Calu3 (cell line): ENCODE measurements at places on chromosomes 12 and 14. TPM values are rescaled to one million over a fixed set of nuclear protein-coding genes. Genes with fewer than 3 reads are reported as not detected.

- no peak overlapping the region for H3K4me3 ChIP-seq
- peaks cover 20% of the 10 kb centered on the region for H3K4me1 ChIP-seq
- H3K36me3 ChIP-seq, result peaks cover 56% of the 10 kb centered on the region
- no peak for DNase-seq
- H3K27me3 ChIP-seq, result no peaks in the 10 kb centered on the region
- no peak overlapping the region for H3K27ac ChIP-seq
Measured at GRCh38 chr12:7134396-7135166, 4.4 kb downstream of the CLSTN3 start.

Gene ADAM20
- total RNA-seq, result 1.3 and 1.8 TPM in 2 replicates

Gene CMAS
- total RNA-seq, result 35.6 and 40.1 TPM in 2 replicates

DNA sequence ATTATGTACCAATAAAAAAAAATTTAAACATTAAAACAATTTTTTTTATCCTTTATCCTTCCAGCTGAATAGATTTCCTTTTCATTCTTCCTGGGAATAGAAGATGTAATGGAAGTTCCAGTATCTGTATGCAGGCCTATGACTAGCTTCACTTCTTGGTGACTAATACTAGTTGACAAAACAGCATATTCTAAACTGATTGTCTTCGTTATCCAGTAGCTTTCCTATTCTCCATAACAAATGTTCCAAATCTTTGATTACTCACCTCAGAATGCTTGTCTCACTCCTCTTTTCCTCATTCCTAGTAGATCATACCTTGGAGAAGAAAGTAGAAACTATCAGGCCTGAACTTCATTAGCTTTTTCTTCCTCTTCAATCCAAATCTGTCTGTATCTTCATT lies 70.7 kb downstream of the PLEKHA5 start:
- DNase-seq, result no peak
- no peaks in the 10 kb centered on the region for H3K27me3 ChIP-seq
- no peaks in the 10 kb centered on the region for H3K36me3 ChIP-seq
- no peak overlapping the region for H3K27ac ChIP-seq
- H3K4me3 ChIP-seq, result no peak overlapping the region

DNA sequence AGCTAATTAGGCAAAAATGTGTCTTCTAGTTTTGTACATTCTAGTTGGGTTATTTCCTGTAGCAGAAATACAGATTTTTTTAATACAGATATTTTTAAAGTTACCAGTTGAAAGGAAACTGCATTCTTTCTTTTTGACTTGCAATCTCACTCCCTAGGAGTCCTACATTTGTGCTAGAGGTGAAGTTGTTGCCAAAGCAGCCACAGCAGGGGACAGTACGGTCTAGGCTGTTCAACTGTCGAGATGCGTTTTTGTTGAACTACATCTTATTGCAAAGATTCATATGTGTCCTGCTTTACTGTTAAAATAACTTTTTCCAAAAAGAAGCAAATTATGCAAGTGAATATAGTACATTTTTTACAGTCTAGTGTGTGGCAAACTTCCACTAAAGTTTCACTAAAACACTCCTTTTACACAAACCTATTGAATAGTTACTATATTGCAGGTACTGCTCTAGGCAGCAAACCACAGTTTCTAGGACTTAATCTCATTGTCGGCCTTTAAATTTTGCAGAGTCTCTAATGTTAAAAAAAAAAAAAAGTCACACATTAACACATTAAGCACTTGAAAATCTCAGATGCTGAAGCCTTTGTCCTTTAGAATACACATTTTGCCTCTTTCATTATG lies 30.2 kb upstream of the SRGAP1 start:
- H3K4me1 ChIP-seq, result no peaks in the 10 kb centered on the region
- H3K27me3 ChIP-seq, result no peaks in the 10 kb centered on the region
- H3K4me3 ChIP-seq, result no peak overlapping the region
- DNase-seq, result no peak
